ENCODE measurements at places on chromosomes 12 and 14. TPM values are rescaled to one million over a fixed set of nuclear protein-coding genes. Genes with fewer than 3 reads are reported as not detected.

- no peak for DNase-seq
Measured at GRCh38 chr14:104676694-104677511, 12.5 kb upstream of the INF2 start.

GRCh38 chr14:63174760-63175191, 29.5 kb upstream of the RHOJ start:
- no peak for DNase-seq

DNA sequence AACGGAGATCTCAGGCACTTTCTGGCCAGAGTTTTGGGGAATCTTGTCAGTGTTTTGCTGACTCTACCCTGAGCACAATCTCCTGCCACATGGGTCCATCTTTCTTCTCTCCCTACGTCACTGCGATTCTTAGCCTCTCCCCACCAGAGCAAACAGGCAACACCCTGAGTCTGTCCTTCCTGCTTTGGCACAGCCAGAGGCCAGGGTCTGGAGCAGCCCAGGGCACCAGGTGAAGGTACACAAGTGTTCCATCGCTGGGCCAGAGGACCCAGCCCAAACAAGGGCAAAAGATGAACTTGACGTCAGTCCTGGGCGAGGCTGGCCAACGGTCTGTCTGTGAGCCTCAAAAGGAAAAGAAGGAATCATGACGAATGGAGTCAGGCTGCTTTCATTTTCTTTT, 12.7 kb upstream of the CCDC177 start:
- DNase-seq: no peak

DNA sequence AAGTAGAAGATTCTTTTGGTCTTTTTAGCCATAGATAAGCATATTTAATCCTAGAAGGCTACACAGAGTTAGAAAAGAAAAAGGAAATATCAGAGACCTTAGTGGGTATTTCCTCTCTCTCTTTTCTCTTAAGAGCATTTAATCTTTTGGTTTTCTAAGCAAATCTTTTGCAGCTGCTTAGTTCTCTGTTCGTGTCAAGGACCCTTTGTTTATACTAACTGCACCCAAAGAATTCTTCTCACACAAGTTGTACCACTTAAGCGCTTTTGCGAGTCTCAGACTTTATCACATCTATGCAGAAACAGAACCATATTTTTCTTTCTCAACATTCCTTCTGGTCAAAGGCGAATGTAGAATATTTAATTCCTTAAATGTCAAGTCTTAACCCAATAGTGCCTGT, 17.9 kb upstream of the NID2 start:
- no peak for DNase-seq

DNA sequence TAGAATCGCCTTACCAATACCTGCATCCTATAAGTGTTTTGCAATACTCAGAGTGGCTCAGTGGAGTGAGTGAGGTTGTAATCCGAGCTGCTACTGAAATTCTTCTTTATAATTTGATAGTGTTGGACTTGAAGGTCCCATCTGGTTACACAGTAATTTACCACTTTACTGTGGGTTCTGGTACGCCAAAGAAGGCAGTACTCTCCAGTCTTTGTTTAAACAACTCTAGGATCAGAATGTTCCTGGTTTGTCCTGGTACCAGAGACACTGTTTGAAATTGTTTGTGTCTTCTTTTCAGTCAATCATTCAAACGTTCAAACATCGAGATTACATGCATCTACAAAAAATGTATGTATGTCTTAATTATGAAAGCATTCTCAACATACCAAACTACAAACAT, 51.3 kb upstream of the AMN1 start:
- no peak for DNase-seq

GRCh38 chr14:72714094-72714493, 179.8 kb downstream of the DPF3 start:
- no peak for DNase-seq

Gene PPFIA2
- 2.7 TPM for total RNA-seq

Gene SELPLG
- 15.4 TPM for total RNA-seq
